Mucosa of descending colon (tissue), 3 donors: ENCODE measurements at places on chromosomes 2 and 18. TPM values are rescaled to one million over a fixed set of nuclear protein-coding genes. Genes with fewer than 3 reads are reported as not detected.

GRCh38 chr2:172373076-172373475, 54.3 kb upstream of the ITGA6 start:
- DNase-seq, result no peak

GRCh38 chr2:70009762-70010575, 48.5 kb upstream of the ASPRV1 start:
- DNase-seq, result peak; percentile 77

- no peak for DNase-seq
Observed at GRCh38 chr2:83365476-83365875, 1093.6 kb downstream of the SUCLG1 start.

DNA sequence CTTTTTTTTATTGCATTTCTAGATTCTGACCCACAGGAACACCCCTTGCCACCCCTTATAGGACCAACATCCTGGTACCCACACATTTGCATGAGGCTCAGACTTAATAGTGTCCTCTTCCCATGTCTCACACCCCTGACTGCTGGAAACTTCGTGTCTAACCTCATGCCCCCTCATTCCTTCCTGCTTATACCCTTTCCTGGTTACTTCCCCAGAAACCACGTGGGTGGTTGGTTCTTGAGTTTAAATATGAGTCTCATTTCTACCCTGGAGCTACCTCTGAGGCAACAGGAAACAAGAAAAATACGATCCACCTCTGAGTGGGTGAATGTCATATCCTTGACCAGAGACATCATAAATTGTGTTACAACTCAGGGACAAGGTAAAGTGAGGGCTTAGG, 1.6 kb downstream of the TNP1 start:
- DNase-seq, result no peak

The SNTG2 gene
- total RNA-seq, result 2.8 TPM

GRCh38 chr18:76565238-76566173, 70.5 kb upstream of the ZNF516 start:
- DNase-seq, result peak; percentile 55

The TBR1 gene
- not detected for total RNA-seq

DNA sequence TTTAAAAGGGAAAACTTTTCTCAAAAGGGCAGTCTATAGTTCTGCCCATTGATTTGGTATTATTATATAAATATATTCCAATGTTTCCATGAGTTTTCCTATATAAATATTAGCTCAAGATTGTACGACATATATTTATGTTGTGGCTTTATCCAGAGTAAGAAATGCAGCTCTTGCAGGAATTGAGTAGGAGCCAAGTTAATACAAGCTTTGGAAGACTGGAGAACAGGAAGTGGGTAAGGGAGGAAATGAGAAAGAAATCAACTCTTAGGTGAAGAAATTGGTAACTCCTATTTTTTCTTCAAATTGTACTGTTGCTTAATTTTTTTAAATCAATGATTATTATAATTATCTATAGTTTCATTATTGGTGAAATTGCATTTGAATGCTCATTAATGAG, 105.4 kb upstream of the FAM117B start:
- DNase-seq, result no peak

GRCh38 chr2:88549616-88550292, 77.5 kb downstream of the EIF2AK3 start:
- no peak for DNase-seq

The TUBA3E gene
- total RNA-seq, result not detected

The APLF gene
- 2.7 TPM for total RNA-seq
